ENCODE measurements at places on chromosomes 2 and 18.
A peak's percentile ranks its signal among the peaks of the same experiment; 100 is the strongest.

- DNase-seq = no peak
These were observed 43.6 kb downstream of the SLC5A7 start for GRCh38 chr2:108029912-108030311.

GRCh38 chr18:24567199-24567598 lies 106.8 kb downstream of the HRH4 start:
- no peak for DNase-seq

DNA sequence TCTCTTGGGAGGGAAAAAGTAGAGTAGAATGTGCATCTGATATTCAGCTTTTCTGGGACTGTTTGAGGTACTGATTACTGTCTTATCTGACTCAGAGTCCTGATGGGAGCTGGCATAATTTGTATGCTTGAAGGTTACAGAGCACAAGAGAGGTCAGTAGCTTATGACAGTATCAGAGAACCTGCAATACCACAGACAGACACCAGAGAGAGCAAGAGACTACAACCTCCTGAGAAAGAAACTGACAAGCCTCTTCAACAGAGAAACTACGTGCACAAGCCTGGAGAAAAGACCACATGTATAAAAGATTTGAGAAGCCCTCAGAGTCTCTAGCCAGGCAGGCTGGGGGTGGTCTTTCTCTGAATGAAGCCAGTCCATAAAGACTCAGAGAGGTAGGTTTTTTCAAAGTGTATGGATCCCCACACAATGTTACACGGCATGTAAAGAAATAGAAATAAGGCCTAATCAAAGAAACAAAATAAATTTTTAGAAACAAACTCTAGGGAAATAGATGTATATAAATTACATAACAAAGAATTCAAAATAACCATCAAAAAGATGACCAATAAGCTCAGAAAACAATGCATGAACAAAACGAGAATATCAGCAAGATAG lies 568.3 kb downstream of the LRRTM4 start:
- no peak for DNase-seq

- no peak for DNase-seq
These were observed 62.4 kb downstream of the TANC1 start for GRCh38 chr2:159030674-159031380.

DNA sequence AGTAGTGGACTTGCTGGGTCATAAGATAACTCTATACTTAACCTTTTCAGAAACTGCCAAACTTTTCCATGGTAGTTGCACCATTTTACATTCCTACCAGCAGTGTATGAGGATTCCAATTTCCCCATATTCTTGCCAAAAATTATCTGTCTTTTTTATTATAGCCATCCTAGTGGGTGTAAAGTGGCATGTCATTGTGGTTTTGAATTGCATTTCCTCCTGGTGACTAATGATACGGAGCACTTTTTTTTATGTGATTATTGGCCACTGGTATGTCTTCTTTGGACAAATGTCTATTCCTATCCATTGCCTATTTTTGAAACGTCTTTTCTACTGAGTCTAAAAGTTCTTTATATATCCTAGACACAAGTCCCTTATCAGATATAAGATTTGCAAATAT lies 44.3 kb downstream of the CACNB4 start:
- DNase-seq = no peak

- DNase-seq = no peak
These were observed 97.2 kb downstream of the CAPN13 start for GRCh38 chr2:30710016-30710415.

DNA sequence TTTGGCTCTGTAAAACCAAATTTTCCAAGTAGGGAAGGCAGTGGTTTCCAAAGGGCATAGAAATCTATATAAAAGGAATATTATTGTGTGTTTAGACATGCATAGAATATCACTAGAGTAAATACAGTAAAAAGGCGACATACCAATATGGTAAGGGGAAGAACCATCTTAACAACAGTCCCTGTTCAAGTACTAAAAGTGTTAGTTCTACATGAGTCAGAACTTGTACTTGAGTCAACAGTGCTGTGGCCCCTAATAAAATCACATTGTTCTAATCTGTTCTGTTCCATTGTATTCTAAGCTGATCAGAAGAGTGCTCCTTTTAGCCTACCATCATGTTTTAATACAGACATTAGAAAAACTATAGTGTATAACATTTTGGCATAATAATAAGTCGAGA lies 36.1 kb upstream of the TNFRSF11A start:
- no peak for DNase-seq

DNA sequence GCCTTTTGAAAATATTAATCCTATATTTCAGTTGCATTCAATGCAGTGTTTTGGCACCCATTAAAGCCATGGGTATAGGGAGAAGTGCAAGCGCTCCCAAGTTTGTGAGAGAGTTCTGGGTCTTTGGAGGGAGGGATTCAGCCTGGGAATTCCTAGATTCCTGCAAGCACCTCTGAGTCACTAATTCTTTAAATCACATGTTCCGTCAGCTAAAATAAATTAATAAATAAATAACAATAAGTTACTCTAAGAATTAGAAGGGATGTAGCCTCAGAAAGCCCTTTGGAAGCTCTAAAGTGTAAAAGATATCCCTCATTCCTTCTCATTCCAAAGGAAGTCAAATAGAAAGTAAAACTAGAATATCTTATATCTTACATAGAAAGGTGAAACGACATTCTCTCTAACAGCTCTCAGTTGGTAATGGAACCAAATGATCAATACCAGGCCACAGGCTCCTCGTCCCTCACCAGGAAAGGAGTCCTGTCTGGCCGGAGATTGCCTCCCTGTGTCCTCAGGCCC lies 222.4 kb upstream of the RBBP8 start:
- no peak for DNase-seq

GRCh38 chr2:70526126-70526525 lies 27.5 kb downstream of the TGFA start:
- no peak for DNase-seq

DNA sequence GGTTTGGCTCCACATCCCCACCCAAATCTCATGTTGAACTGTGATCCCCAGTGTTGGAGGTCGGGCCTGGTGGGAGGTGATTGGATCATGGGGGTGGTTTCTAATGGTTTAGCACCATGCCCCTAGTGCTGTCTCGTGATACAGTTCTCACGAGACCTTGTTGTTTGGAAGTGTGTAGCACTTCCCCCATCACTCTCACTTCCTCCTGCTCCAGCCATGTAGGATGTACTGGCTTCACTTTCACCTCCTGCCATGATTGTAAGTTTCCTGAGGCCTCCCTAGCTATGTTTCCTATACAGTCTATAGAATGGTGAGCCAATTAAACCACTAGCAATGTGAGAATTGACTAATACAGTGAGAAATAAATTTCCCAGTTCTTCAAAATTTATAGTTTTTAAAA lies 325.9 kb downstream of the FSIP2 start:
- DNase-seq = no peak

GRCh38 chr18:31643003-31643402 lies 41.4 kb downstream of the B4GALT6 start:
- DNase-seq = no peak

DNA sequence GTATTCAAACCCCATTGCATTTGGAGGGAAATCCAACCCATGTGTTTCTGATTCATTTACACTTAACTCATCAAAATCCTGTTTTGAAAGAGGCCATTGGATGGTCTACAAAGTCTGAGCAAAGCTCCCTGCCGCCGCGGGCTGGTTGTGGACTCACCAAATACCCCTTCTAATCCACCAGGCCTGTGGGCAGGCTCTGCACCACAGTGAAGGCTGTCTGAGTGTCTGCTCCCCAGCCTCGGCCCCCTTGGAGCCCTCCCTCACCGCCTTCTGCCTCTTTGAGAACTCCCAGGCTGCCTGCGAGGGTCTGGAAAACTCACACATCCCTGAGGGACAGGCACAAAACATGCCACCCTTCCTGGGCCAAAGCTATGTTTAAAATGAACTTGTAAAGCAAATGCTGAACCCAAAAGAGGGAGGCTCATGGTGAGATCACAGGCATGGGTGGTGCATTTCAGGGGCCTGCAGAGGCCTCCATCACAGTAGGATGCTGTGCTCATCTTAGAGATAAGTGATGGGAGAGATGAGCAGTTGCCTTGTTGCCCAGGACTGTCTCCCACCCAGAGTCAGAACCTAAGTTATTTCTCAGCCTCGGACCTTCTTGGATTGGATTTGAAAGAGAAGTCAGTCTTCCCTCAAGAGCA lies 225.0 kb downstream of the CYP26B1 start:
- DNase-seq = no peak

GRCh38 chr2:168645696-168646338 lies 156.6 kb upstream of the NOSTRIN start:
- no peak for DNase-seq

DNA sequence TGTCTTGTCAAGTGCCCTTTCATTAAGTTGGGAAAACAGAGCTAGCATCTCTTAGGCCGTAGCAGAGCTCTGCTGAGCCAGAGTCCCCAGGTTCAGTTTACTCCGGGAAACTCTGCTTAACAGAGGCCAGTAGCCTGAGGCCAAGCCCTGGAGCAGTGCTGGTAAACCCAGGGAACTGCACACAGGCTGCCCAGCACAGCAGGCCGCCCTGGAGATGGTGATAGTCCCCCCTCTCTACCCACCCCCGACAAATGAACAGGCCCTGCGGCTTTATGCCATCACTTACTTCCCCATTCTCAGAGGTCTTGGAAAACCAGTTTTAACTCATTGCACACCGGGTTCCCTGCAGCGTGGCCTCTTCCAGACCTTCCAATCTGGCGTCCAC lies 3.5 kb downstream of the CNNM4 start:
- DNase-seq = no peak

GRCh38 chr2:237895544-237896506 lies 36.4 kb downstream of the RAMP1 start:
- no peak for DNase-seq

- DNase-seq = no peak
These were observed 34.2 kb downstream of the EMX1 start for GRCh38 chr2:72951303-72952095.

- no peak for DNase-seq
These were observed 374.6 kb downstream of the IRS1 start for GRCh38 chr2:226424971-226425370.

- DNase-seq = no peak
These were observed 166.8 kb downstream of the TGIF1 start for GRCh38 chr18:3616744-3617143.

- DNase-seq = no peak
These were observed 3.7 kb downstream of the NPPC start for GRCh38 chr2:231922311-231923009.

- DNase-seq = peak; percentile 23
These were observed 88.8 kb upstream of the ASB18 start for GRCh38 chr2:236352761-236353593.

DNA sequence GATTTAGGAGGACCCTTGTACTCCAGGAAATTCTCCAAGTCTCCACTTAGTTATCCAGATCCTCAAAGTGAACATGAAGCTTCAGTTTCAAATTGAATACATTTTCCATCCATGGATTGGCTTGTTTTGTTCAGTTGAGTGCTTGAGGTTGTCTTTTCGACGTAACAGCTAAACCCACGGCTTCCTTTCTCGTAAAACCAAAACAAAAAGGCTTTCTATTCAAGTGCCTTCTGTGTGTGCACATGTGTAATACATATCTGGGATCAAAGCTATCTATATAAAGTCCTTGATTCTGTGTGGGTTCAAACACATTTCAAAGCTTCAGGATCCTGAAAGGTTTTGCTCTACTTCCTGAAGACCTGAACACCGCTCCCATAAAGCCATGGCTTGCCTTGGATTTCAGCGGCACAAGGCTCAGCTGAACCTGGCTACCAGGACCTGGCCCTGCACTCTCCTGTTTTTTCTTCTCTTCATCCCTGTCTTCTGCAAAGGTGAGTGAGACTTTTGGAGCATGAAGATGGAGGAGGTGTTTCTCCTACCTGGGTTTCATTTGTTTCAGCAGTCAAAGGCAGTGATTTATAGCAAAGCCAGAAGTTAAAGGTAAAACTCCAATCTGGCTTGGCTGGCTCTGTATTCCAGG lies at the start of gene CTLA4:
TSS of gene CTLA4 (plus strand) at position 211 of the 640 bp plus-strand sequence. CDS start at position 383, 172 bp downstream.
- DNase-seq = no peak

GRCh38 chr2:21860907-21861306 lies 737.1 kb downstream of the TDRD15 start:
- no peak for DNase-seq

DNA sequence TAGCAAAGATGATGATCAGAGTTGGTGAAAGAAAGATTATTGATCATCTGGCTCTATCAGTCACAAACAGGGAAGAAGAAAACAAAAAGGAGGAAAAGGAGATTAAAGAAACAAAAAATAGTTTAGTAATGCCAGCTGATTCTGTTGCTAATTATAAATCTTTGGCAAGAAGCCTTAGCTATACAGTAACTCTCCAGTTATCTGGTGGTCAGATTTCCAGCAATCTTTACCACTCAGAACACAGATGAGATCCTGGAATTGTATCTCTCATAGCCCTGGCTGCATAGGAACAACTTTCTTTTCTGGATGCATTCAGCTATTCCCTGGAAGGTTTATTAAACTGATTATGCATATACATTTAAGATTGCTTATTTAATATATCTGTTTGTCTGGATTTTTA lies 256.8 kb upstream of the ZEB2 start:
- no peak for DNase-seq

GRCh38 chr2:127515383-127515915 lies 10.8 kb downstream of the IWS1 start:
- no peak for DNase-seq

- no peak for DNase-seq
These were observed 201.5 kb upstream of the SLC35G4 start for GRCh38 chr18:11407940-11408339.

DNA sequence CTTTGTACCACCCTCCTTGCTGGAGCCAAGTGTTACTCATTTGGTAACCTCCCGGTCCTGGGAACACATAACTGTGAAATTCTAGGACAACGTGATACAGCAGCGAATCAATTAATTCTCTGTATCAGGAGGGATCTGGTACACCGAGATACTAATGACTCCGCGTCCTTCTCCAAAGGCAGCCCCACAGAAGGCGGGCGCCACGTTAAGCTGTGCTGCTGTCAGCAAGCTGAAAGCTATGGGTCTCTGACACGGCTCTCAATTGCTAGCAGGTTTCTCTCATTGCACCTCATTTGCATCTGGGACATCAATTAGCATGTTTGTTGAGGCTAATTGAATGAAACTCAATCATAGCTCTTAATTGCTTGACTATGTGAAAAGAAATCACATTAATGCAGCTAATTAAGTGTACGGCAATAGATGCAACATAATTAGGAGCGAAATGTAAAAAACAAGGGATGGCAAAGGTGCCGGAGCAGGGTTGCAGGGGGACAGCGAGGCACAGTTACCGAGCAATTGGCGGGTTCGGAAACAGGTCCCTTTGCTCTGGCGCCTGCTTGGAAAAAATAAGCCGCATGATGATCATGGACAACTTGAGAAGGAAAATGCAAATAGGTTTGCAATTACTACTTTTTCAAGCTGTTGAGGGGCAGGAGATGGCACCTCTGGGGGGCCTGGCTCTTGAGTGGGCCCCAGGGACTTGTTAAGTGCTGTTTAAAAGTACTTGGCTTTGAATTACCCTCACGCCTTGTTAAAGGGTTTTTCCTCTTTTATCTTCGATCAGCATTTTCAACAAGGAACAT lies 264.2 kb downstream of the GBX2 start:
- DNase-seq = no peak

- no peak for DNase-seq
These were observed 10.6 kb downstream of the EMX1 start for GRCh38 chr2:72927619-72928550.

Measured in T47D (cell line).